ENCODE measurements at places on chromosomes 6 and 20. TPM values are rescaled to one million over a fixed set of nuclear protein-coding genes. Genes with fewer than 3 reads are reported as not detected.

GRCh38 chr6:126093108-126093507 lies 106.8 kb downstream of the TRMT11 start:
- H3K4me3 ChIP-seq = no peak overlapping the region
- H3K4me1 ChIP-seq = no peaks in the 10 kb centered on the region
- H3K27ac ChIP-seq = no peak overlapping the region

GRCh38 chr6:94894300-94894699 lies 683.0 kb upstream of the MANEA start:
- DNase-seq = no peak
- H3K36me3 ChIP-seq = no peaks in the 10 kb centered on the region
- no peak overlapping the region for H3K4me3 ChIP-seq

DHX16 gene
- 39.2 TPM for total RNA-seq

DNA sequence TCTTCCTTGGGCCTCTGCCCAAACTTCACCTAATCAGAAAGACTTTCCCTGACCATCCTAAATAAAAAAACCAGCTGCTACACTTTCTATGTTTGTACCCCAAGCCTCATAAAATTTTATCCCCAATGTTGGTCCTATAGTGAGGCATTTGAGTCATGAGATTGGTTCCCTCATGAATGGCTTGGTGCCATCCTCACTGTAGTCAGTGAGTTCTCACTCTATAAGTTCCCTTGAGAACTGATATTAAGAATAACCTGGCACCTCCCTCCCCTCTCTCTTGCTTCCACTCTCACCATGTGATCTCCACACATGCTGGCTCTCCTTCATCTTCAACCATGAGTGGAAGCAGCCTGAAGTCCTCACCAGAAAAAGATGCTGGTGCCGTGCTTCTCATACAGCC lies 316.9 kb upstream of the PRDM1 start:
- no peak overlapping the region for H3K27ac ChIP-seq
- H3K27me3 ChIP-seq = no peaks in the 10 kb centered on the region
- H3K4me3 ChIP-seq = no peak overlapping the region
- no peaks in the 10 kb centered on the region for H3K4me1 ChIP-seq
- no peak for DNase-seq
- H3K36me3 ChIP-seq = no peaks in the 10 kb centered on the region

- no peak overlapping the region for H3K4me3 ChIP-seq
- no peaks in the 10 kb centered on the region for H3K27me3 ChIP-seq
- no peak for DNase-seq
- no peak overlapping the region for H3K27ac ChIP-seq
- no peaks in the 10 kb centered on the region for H3K36me3 ChIP-seq
These were observed 24.5 kb downstream of the BCAS4 start for GRCh38 chr20:50819349-50819748.

DNA sequence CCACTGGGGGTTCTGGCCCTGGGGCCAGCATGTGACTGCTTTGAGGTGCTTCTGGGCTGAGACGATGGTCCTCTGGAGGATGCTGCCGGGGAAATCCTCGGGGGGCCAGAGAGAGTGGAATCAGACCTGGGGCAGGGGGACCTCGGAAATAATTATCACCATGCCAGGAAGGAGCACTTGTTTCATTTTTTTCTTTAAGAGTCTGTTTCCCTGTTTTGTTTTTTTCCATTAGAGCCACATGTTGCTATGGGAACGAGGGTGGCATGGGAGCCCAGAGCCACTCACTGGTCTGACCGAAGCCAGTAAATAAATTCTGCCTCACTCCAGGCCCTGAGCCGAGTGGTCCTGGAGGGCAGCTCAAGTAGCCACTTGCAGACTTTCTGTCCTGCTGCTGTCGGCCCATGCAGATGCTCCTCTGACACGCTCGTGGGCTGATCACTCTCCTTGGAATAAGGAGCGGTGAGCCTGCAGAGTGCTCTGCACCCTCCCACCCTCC lies 365.1 kb downstream of the ZFAND3 start:
- H3K27me3 ChIP-seq = no peaks in the 10 kb centered on the region
- H3K4me1 ChIP-seq = no peaks in the 10 kb centered on the region
- H3K4me3 ChIP-seq = no peak overlapping the region
- DNase-seq = peak; percentile 48

GRCh38 chr20:62064770-62065673 lies 659 bp downstream of the TAF4 start:
- no peak for DNase-seq
- H3K4me1 ChIP-seq = peaks cover 4% of the 10 kb centered on the region
- no peaks in the 10 kb centered on the region for H3K27me3 ChIP-seq
- H3K4me3 ChIP-seq = peak overlapping the region; percentile 80
- H3K27ac ChIP-seq = peak overlapping the region; percentile 76
- no peaks in the 10 kb centered on the region for H3K36me3 ChIP-seq

CD83 gene
- total RNA-seq = 0.11 TPM

- DNase-seq = no peak
- no peak overlapping the region for H3K4me3 ChIP-seq
- peaks cover 14% of the 10 kb centered on the region for H3K4me1 ChIP-seq
- H3K27ac ChIP-seq = no peak overlapping the region
- H3K27me3 ChIP-seq = no peaks in the 10 kb centered on the region
These were observed 2.8 kb upstream of the ZSWIM1 start for GRCh38 chr20:45878076-45878761.

GRCh38 chr6:42764911-42765648 lies 16.8 kb upstream of the BICRAL start:
- no peaks in the 10 kb centered on the region for H3K4me1 ChIP-seq
- no peak for DNase-seq
- H3K4me3 ChIP-seq = no peak overlapping the region
- no peaks in the 10 kb centered on the region for H3K27me3 ChIP-seq
- H3K36me3 ChIP-seq = peaks cover 2% of the 10 kb centered on the region

SMOC2 gene
- 102 TPM for total RNA-seq

TFAP2D gene
- total RNA-seq = not detected

- no peaks in the 10 kb centered on the region for H3K36me3 ChIP-seq
- no peak overlapping the region for H3K4me3 ChIP-seq
- H3K27me3 ChIP-seq = no peaks in the 10 kb centered on the region
- DNase-seq = no peak
These were observed 89.8 kb upstream of the PAX1 start for GRCh38 chr20:21615617-21616080.

HCRTR2 gene
- total RNA-seq = not detected

DNA sequence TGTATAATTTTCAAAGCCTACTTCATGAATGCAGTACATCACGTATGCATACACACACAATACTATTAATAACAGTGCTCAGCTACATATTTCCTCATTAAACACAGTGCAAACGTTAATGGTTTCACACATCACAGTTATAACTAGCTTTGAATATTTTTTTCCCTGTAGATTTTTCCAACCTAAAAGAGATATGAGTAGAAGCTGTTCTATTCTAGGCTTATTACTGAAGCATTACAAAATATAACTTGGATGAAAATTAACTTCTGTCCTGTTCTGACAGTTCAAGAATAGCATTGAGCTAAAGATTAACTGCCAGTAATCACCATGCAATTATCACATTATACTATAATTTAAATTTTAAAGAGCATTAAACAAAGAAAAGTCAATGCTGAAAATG lies 6.2 kb downstream of the LMBRD1 start:
- no peaks in the 10 kb centered on the region for H3K36me3 ChIP-seq
- no peak overlapping the region for H3K4me3 ChIP-seq
- H3K4me1 ChIP-seq = no peaks in the 10 kb centered on the region
- H3K27me3 ChIP-seq = no peaks in the 10 kb centered on the region

DNA sequence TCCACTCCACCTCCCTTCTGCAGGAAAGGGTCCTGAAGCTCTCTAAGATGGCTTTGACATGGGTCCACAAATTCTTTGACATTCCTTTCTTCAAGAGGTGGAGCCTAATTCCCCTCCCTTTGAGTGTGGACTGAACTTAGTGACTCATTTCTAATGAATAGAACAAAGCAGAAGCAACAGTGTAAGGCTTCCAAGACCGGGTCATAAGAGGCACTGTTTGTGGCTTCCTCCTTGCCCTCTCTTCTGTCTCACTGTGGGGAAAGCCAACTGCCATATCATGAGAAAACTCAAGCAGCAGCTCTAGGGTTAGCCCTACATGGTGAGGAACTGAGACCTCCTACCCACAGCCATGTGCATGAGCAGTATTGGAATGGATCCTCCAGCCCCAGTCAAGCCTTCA lies 5.9 kb upstream of the CDK5RAP1 start:
- peaks cover 31% of the 10 kb centered on the region for H3K36me3 ChIP-seq
- no peaks in the 10 kb centered on the region for H3K4me1 ChIP-seq
- H3K27ac ChIP-seq = no peak overlapping the region
- no peaks in the 10 kb centered on the region for H3K27me3 ChIP-seq
- no peak overlapping the region for H3K4me3 ChIP-seq
- DNase-seq = no peak

DNA sequence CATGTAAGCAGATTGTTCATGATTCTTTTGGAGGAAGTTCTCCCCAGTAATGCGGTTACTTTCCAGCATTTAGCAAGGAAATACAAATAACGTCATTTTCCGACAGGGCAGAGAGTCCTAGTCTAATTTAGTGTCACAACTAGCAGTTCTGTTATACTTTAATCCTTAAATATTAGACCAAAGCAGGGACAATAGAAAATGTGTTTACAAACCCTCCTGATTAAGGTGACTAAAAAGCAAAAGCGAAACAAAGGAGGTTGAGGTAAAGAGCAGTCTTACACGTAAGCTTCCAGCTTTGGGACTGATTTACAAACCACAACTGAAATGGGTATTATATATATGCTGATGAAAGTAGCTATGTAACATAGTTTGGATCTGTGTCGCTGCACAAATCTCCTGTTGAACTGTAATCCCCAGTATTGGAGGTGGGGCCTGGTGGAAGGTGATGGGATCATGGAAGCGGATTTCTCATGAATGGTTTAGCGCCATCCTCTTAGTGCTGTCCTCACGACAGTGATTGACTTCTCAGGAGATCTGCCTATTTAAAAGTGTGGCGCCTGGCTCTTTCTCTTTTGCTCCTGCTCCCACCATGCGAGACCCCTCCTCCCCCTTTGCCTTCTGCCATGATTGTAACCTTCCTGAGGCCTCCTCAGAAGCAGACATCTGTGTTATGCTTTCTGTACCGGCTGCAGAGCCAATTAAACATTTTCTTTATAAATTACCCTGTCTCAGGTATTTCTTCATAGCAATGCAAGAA lies 81.9 kb downstream of the PLCB1 start:
- DNase-seq = no peak
- H3K27ac ChIP-seq = no peak overlapping the region
- H3K4me3 ChIP-seq = no peak overlapping the region
- no peaks in the 10 kb centered on the region for H3K27me3 ChIP-seq
- no peaks in the 10 kb centered on the region for H3K4me1 ChIP-seq

DNA sequence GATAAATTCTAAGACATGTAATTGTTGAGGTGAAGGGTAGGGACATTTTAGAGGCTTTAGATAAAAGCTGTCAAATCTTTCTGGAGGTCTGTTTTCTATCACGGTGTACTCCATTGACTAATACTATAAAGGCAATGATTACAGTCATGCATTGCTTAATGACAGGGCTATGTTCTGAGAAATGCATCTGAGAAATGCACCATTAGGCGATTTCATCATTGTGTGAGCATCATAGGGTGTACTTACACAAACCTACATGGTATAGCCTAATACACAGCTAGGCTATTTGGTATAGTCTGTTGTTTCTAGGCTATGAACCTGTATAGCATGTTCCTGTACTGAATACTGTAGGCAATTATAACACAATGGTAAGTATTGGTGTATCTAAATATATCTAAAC lies 71.3 kb upstream of the FYN start:
- DNase-seq = no peak
- H3K27me3 ChIP-seq = no peaks in the 10 kb centered on the region
- H3K4me1 ChIP-seq = no peaks in the 10 kb centered on the region

DNA sequence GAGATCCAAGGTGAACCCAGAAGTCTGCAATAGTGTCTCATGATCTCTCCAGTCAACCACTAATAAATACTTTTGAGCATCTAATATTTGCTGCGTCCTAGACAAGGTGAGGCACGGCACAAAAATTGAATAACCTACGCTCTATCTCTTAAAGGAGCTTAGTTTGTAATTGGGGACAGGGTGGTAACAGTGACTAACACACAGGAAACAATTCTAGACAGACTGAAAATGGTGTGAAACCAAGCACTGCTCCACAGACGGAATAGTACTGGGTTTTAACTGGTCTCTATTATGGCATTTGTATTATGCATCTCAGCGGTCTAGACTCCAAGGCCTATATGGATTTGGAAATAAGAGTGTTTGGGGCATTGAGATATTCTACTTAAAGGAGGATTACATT lies 120.1 kb downstream of the CLIC5 start:
- no peaks in the 10 kb centered on the region for H3K27me3 ChIP-seq
- no peak overlapping the region for H3K27ac ChIP-seq
- no peak for DNase-seq
- no peaks in the 10 kb centered on the region for H3K36me3 ChIP-seq
- H3K4me1 ChIP-seq = no peaks in the 10 kb centered on the region
- no peak overlapping the region for H3K4me3 ChIP-seq

DNA sequence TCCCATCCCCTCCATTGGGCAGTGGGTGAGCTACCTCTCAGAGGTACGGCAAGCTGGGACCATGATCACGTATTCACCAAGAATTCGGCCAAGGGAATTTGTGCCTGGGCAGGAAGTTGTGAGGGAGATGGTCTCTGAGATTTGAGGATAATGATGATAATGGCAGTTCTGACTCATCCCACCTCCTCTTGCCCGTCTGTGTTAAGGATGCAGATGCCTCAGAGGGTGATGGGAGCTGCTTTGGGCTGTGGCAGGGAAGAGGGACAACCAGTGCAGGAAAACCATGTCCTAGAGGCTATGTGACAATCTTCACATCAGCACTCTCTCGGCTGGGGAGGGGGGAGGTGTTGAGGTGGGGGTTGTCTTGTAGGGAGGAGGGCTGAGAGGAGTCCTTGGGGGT lies 4.3 kb downstream of the TGM6 start:
- DNase-seq = no peak
- no peaks in the 10 kb centered on the region for H3K4me1 ChIP-seq
- H3K36me3 ChIP-seq = no peaks in the 10 kb centered on the region
- H3K27ac ChIP-seq = no peak overlapping the region
- H3K4me3 ChIP-seq = no peak overlapping the region
